ENCODE measurements at places on chromosomes 2 and 18.
A peak's percentile ranks its signal among the peaks of the same experiment; 100 is the strongest.

DNA sequence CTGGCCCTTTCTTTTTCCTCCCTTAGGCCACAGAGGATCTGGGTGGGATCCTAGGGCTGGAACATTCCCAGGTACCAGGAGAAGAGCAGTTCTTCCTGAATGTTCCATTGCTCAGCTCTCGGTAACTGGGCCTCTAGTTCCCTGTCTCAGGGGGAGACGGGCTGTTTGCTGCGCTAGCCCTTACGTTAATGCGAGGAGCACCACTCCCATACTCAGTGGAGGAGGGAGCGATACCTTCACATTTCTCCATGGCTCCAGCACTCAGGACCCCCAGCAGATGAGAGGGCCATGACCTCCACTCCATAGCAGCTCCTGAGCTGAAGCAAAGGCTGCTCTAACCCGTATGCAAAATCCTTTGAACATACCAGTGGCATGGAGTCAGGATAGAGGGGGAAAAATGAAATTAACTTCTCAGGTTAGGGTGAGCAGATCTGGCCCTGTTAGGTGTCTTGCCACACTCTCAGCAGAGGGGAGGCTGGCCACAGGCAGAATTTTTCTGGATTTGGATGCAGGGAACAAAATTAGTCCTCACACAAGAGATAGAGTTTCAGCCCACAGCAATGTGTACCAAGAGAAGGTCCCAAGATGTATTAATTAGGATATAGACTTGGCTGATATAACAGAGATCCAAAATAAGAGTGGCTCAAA, 206.7 kb downstream of the ZFP36L2 start:
- no peak for DNase-seq

DNA sequence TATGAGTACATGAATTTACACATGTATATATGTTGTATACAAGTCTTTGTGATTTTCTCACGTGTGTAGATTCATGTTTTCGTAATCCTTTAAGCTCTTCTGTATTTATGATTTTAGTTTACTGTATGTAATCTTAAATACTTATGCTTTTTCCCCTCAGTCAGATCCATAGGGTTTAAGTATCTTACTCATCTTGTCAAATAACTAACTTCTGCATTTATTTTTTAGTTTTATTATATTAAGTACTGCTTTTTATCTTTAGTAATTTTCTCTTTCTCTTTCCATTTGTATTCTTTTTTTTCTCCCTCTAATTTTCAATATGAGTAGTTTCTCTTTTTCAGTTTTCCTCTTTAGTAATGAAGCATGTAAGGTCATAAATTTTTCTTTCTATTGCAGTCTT, 179.4 kb downstream of the LCLAT1 start:
- no peak for DNase-seq

DNA sequence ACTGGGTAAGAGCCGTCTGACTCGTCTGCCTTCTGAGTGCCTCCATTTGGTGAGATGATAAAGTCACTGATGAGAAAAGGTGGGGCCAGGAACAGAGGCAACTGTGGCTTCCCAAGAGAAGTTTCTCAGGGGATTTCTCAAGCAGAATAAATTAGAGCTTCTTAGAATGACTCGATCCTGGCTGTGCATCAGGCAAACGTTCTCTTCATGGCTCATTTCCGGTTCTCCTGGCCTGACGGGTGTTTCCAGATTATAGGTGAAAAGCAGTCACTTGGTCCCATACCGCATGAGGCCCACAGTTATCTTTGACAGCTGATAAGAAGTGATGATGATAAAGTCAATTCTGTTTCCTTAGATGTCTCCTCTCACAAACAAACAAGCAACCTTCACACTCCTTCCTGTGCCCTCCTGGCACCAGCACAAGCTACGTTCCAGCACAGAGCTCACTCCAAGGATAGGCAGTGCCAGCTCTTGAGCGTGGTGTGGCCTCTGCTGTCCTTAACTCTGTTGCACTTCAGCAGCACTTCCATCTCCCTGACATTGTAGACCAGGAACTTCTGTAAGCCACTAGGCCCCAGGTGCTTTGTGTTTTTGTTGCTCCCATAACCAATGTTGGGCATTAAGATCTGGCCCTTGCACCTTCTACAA, 37.8 kb upstream of the KCNF1 start:
- no peak for DNase-seq

DNA sequence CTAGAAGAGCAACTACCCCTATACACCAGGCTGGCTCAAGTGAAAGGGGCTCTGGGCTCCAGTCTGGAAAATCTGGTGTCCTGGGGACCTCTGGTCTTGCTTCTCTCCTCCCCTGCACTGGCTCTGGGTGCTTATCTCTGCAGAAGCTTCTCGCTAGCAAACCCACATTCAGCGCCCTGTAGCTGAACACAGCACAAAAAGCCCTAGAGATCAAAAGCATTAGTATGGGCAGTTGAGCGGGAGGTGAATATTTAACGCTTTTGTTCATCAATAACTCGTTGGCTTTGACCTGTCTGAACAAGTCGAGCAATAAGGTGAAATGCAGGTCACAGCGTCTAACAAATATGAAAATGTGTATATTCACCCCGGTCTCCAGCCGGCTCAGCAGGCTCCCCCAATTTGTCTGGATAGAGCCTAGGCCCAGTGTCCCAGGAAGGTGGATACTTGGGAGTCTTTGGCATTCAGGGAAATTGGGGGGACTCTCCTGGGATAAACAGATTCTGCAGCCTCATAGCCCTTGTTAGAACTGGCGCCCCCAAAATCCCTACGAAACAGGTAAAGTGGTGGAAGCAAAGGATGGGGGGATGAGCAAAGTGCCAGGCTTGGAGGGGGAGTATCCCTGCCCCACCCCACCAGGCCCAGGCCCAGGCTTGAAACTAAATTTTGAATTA, 2.5 kb upstream of the HOXD4 start:
- no peak for DNase-seq

DNA sequence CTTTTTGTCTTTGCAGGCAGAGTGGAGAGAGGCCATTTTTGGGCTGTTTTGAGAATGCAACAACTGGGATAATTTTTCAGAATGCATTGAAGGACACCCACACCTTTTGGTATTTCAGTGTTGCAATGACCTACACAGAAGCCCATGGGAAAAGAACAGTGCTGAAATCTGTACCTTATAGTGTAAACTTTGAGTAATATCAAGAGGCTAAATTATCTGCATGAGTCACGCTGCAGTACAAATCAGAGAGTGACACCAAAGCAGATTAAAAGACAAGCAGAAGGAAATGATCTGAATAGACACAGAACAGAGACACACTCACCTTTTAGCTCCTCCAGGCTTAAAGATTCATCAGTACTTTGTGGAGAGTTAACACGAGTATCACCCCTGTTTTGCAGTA, 265.3 kb downstream of the PAX3 start:
- no peak for DNase-seq

GRCh38 chr2:176147210-176147799, 4.0 kb upstream of the HOXD4 start:
- no peak for DNase-seq

DNA sequence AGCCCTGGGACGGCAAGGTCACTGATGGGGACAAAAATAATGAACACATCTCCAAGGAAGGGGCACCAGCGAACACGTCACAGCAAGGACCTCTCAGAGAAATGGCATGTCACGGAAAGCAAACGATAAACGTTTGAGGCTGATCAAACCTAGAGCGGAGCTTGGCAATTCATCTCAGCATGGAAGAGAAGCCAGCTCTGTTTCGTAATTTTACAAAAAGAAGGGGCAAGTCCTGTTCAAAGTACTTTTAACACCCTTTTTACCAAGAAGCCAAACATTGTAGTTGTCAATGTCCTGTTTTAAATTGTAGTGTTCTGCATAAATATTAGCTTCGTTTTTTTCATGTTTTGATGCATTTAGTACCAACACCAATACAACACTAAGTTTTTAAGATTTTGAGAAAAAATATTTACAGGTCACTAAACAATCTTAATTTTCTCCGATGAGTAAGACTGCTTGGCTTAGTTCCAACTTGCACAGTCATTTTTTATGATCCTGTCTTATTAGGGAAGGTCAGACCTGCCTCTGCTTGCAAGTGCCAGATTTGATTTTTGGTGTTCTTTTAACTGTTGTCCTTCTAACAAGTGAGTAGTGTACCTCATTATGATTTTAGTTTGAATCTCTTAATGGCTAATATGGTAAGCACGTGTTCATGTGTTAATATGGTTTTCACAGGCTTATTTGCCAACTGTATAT, 818.5 kb upstream of the SALL3 start:
- no peak for DNase-seq

GRCh38 chr2:27306573-27307286, 1.5 kb downstream of the UCN start:
- peak; percentile 37 for DNase-seq

GRCh38 chr18:27787547-27787946, 389.4 kb downstream of the CDH2 start:
- DNase-seq, result no peak

DNA sequence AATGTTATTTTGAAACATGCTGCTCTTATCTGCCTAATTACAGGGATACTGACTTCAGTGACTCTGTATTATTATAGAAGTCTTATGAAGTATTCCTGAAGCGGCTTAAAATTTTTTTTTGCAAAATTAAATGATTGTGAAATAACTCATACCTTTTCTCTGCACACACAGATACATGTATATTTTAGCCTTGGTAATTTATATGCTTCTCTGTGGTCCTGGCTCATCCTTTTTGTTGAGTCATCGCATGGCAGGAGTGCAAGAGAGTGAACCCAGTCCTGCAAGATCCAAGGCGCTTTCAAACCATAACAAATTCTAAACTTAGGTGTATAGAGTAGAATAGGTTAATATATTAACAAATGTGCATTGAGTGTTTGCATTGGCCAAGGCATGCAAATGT, 8.6 kb downstream of the CCNT2 start:
- no peak for DNase-seq

GRCh38 chr2:176507786-176508185, 238.5 kb downstream of the MTX2 start:
- DNase-seq, result no peak

DNA sequence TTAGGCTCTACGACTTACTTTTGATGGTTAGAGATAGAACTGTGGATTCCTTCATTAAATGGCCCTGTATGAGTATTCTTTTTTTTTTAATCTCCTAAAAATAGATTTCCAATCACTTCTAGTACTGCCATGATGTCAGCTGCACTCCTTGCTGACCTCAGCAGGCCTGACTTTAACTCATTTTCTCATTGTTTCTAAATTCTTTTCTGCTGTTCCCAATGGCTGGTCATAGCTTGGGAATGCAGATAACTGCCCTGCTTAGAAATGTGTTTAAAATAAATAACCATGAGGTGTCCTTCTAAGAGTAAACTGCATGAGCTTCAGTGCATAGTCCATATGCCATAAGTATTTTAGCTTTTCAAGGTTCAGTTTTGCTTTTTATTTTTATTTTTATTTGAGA, 15.7 kb downstream of the CCDC85A start:
- DNase-seq, result no peak

GRCh38 chr2:124774781-124775180, 749.7 kb downstream of the CNTNAP5 start:
- DNase-seq, result no peak

GRCh38 chr18:49098386-49098785, 147.6 kb upstream of the SMAD7 start:
- DNase-seq, result no peak

DNA sequence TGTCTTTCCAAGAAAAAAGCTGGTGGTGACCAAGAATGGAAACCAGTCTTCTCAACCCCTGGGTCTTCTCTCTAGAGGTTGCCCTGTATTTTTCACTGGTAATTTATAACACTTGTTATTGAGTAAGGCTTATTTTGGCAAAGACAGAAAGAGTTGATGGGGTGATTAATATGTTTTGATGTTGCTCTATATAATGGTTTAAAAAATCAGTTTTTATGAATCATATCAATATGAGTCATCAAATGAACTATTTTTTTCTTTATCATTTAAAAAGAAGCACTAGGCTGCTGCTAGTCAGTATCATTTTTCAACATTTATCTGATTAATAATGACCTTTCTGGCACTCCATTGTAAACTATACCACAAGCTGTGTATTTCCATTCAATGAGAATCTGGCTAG, 1142.2 kb downstream of the LRP1B start:
- no peak for DNase-seq
